ENCODE measurements at places on chromosomes 5 and 9.

- no peak for DNase-seq
These were observed 167.2 kb downstream of the CFAP90 start for GRCh38 chr5:7683753-7684152.

DNA sequence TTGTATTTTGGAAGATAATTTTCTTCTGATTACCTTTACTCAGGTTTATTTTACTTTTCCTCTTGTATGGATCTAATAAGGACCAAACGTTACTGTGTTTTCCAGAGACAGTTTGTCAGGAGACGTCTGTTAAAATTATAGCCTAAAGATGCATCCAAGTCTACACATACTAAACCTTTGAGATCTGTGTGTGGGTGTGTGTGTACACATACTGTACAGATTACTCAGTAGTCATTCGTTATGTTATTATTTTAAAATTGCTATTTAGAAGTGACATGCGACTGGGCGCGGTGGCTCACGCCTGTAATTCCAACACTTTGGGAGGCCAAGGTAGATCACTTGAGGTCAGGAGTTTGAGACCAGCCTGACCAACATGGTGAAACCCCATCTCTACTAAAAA lies 51.6 kb upstream of the CNTLN start:
- DNase-seq = no peak

- no peak for DNase-seq
These were observed 189.8 kb downstream of the FGF10 start for GRCh38 chr5:44199408-44199807.

DNA sequence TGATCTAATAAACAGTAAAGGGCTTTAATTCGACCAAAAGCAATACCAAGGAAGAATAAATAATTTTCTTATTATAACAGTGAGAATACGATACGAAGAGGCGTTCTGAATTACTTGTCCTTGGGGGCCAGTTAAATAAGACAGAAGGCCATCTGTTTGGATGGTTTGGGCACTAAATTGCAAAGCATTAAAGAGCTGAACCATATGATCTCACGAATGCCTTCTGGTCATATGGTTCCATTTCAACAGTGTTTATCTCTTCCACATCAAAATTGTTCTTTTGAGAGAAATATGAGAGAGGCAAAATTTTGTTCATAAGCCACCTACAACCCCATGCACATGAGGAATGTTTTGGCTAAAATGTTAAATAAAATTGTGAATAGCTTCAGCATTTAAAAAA lies 605.4 kb downstream of the PTPRD start:
- no peak for DNase-seq

GRCh38 chr5:9864791-9865190 lies 234.6 kb upstream of the TAS2R1 start:
- DNase-seq = no peak

- DNase-seq = no peak
These were observed 14.0 kb downstream of the IRGM start for GRCh38 chr5:150860246-150860821.

GRCh38 chr5:160548949-160549645 lies 127.4 kb downstream of the PTTG1 start:
- no peak for DNase-seq

DNA sequence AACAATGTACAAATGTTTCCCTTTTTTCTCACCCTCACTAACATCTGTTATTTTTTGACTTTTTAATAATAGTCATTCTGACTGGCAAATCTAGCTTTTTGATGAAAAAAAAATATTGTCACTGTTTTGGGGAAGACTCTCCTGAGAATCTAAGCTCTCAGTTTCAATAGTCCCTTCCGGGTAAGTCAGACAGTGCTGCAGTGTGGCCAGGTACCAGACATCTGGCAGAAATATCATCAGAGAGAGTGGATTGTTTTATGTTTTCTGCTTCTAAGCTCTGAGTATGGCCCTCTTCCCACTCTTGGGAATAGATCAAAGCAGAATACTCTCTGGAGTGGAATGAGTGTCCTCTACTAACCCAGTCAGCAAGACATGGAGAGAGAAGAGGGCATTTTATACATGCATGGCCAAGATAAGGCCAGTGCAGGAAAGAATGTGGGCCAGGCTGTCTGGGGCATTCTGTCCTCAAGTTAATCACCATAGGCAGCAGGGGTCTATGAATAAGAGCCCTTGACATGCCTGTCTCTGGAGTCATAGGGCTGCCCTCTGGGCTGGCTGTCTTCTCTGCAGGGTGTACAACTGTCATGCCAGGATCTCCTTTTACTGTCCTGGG lies 38.5 kb upstream of the OR2S2 start:
- no peak for DNase-seq

GRCh38 chr9:91029650-91030361 lies 228.2 kb downstream of the SYK start:
- DNase-seq = no peak

DNA sequence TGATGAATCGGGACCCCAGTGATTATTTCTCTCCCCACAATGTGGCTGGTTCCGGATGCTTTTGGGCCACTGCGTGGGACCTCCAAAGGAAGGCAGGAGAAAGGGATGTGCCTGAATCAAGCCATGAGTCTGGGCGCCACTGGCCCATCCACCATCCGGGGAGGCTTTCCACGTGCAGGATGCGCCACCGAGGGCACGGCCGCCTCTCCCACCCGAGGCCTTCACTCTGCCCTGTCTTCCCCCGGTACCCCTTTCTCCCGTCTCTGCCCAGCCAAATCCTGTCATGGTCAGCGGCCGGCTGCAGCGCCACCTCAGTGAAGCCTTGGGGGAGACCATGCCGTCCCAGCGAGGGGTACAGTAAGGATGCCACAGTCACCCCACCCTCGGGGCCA lies 43.9 kb upstream of the GRHPR start:
- no peak for DNase-seq

DNA sequence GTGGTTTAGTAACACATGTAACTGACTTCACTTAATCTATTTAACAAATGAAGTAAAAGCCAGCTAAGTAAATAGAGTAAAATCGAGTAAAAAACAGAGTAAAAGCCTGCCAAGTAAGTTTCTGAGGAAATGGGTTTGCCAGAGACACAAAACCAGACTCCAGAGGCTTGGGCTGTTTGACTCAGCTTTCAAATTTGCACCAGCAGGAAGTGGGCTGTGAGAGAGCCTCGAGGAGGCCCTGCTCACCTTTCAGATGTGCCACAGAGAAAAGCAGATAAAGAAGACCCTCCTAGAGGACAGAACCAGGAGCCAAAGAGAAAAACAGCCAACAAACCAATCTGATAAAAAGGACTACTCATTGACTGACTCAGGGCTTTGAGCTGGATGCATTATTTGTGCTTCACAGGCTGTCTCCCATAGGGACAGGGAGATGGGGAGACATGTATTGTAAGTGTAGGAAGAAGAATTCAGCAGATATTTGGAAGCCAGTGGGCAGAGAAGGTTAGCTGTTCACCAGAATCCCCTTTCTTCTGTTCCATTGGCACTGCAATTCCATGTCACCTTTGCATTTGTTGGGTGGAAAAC lies 14.4 kb upstream of the AMACR start:
- no peak for DNase-seq

- DNase-seq = no peak
These were observed 29.9 kb downstream of the TNFSF15 start for GRCh38 chr9:114775981-114776380.

DNA sequence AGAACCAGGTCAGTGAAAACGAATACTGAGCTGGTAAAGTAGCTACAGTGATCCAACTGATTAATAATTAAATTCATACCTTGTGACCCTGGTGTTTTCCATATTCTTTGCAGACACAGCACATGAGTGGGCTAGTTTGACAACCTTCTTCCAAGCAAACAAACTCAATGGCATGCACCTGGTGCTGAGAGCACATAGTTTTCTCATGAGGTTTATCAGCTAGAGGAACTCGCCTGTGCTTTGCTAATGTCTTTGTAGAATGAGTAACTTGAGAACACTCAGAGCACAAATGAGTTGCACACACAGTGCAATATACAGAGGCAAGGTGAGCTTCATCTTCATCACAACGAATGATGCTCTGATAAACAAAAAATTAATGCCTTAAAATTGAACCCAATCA lies 12.6 kb downstream of the TRIM23 start:
- no peak for DNase-seq

GRCh38 chr5:14332746-14333145 lies 189.6 kb downstream of the TRIO start:
- no peak for DNase-seq

DNA sequence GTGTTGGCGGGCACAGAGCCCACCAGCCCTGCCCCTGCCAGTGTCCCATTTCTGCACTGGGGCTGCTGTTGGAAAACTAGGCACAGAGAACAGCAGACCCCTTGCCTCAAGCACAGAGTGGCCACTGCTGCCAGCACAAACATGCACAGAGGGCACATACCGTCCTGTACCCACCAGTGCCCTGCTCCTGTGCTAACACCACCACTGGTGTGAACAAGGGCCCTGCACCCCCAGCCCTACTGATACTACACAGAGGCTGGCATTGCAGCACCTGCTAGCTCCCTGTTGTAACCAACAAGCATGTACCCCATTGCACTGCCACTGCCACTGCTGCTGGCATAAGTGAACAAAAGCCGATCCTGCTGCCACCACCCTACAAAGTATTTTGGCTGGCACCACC lies 348.0 kb upstream of the MPDZ start:
- no peak for DNase-seq

DNA sequence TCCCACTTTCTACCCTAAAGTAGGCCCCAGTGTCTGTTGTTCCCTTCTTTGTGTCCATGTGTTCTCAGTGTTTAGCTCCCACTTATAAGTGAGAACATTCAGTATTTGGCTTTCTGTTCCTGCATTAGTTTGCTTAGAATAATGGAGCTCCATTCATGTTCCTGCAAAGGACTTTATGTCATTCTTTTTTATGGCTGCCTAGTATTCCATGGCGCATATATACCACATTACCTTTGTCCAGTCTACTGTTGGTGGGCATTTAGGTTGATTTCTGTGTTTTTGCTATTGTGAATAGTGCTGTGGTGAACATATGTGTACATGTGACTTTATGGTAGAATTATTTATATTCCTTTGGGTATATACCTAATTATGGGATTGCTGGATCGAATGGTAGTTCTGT lies 30.4 kb downstream of the DDX4 start:
- no peak for DNase-seq

DNA sequence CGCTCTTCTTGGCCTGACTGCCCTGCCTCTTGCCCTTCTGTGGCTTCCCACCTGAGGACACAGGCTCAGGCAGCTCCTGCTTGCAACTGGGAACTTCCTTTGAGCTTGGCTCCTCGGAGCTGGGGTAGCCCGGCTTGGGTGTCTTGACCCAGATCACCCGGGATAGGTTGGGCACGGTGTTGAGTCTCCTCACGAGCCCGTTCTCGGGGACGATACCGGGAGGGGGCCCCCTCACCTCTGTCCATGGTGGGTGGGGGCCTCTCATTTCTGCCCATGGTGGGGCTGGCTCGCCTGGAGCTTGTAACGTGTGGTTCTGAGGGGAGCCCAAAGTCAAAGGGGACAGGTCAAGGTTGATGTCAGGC lies 7.8 kb upstream of the DDX41 start:
- no peak for DNase-seq

DNA sequence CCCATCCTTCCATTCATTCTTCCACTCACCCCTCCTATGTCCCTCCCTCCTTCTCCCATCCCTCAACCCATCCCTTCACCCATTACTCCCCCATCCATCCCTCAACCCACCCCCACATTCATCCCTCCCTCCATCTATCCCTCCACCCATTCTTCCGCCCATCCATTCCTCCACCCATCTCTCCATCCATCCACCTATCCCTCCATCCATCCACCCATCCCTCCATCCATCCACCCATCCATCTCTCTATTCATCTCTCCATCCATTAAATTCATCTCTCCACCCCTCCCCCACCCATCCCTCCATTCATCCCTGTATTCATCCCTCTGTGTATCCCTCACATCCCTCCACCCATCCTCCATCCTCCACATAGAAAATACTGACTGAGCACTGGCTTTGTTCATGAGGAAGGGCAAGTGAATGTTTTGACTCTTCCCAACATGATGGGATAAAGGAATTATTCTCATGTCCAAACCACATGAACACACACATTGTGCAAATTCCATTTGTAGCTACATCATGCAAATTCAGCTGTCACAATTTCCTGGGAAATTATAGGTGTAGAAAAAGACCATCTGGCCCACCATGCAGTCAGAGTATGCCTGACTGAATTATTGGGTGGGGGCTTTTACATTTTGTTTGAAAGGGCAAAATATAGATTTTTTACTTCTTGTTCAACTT lies 6.9 kb upstream of the VAV2 start:
- DNase-seq = no peak

DNA sequence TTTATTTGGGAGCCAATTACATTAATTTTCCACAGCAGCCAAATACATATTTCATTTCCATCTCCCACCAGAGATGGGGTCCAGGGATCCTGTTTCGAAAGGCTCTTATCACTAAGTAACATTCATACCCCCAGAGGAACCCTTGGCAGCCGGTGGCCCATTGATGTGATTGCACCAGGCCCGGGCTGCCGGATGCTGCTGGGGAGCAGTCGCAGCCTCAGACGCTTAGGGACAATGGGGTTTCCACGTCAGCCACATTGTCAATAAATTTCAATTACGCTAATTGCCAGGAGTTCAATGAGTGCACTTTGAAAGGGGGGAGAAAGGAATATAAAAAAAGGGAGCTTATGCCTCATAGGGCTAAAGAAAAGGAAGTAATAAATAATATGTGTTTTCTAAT lies 478.8 kb upstream of the ADAMTS16 start:
- no peak for DNase-seq

GRCh38 chr5:147177125-147177840 lies 57.5 kb upstream of the STK32A start:
- no peak for DNase-seq
